ENCODE measurements at places on chromosomes 5 and 9.

GRCh38 chr9:3931996-3932906 lies 367.6 kb downstream of the GLIS3 start:
- DNase-seq: no peak

- DNase-seq: no peak
These were observed 21.4 kb downstream of the GLRA1 start for GRCh38 chr5:151903243-151903653.

- no peak for DNase-seq
These were observed 3.1 kb downstream of the JADE2 start for GRCh38 chr5:134528556-134528955.

DNA sequence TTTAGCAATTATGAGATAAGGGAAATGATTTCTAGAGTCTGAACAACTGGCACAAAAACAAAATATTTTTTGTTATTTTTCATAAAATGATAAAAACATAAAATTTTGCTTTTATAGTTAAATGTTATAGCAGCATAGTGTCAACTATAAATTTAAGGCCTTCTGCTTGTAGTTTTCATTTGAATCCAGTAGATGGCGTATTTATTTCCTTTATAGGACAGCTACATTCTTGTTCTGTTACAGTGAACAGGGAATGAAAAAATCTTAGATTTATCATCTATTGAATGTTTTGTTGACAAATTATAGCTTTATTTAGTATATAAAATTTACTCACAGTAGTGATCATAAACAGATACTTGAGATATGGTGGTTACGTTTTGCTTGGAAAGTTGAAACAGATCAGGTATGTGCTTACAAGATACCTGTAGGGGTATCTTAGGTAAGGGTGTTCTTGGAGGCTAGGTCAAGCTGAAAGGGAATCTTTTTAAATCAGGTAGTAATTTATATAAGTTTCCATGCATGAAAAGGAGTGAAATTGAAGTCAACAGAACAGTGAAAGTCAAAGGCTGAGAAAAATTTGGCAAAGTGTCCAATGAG lies 239.3 kb upstream of the GRIN3A start:
- no peak for DNase-seq

- no peak for DNase-seq
These were observed at the start of gene CD14 for GRCh38 chr5:140633021-140633471. CD14 (minus strand) TSS chr5:140633175; CDS start chr5:140633071, 104 bp downstream.

DNA sequence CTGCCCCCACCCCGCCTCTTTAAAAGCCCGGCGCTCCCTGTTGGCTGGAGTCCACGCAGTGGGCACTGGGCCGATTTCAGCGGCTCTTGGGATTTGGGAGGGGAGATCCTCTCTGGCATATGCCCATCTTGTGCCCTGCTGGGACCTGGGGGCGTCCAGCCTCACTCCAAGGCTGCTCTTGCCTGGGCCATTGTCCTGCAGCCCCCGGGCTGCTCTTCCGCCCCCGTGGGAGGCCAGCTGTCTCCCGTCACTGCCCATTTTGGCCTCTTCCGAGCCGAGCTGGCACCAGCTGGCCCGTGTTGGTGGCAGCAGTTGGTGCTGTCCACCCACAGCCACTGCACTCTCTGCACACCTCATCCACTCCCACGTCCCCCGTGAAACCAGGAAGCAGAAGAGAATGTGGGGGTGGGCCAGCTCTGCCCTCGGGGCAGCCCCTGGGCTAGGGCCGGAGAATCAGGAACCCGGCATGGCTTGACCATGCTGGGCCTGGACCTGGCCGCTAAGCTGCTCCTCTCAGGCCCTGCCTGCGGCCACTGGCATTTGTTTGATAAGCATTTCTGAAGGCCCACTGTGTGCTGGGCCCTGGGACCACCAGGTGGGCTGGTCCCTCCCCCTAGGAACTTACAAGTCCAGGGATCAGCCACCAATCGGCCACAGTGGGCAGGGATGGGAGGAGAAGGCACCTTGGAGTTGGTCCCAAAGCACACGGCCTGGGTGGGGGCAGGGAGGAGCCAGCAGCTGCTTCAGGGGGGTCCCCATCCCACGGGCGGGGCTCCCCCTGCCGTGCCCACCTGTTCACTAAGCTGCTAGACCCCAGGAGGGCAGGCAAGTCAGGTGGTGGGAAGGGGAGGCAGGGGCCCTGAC lies 2.2 kb downstream of the C8G start:
- DNase-seq: no peak

- DNase-seq: no peak
These were observed 80.0 kb upstream of the LRRTM2 start for GRCh38 chr5:138955013-138955660.

DNA sequence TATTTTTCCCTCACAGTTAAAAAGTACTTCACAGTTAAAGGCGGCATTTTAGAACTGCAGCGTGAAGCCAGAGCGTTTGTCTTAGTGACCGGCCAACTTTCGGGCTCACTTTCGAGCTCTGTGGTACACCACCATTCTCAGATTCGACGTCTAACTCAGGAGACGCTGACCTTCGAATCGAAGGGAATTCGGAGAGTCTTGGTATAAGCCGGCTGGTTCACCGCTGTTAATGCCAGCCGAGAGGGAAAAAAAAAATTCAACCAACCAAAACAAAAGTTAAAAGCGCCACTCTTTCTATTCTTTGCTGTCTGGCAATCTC lies 544 bp upstream of the SNX24 start:
- DNase-seq: no peak

GRCh38 chr5:56360816-56361215 lies 127.7 kb upstream of the ANKRD55 start:
- no peak for DNase-seq

DNA sequence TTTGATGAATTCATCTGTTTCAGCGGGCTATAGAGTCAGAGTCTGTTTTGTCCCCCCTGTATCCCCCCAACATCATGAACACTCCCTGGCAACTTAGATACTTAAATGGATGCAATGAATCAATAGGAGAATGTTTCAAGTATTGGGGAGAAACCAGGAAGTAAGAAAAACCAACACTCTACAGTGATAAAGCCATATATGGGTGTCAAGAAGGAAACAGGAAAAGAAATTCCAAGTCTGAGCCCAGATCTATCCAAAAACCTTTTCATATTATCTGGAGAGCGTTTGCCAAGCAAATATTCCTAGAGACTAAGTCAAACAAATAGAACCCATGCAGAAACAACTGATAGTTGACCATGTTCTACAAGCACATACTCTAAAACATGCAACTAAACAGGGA lies 2.3 kb upstream of the GNAQ start:
- no peak for DNase-seq

DNA sequence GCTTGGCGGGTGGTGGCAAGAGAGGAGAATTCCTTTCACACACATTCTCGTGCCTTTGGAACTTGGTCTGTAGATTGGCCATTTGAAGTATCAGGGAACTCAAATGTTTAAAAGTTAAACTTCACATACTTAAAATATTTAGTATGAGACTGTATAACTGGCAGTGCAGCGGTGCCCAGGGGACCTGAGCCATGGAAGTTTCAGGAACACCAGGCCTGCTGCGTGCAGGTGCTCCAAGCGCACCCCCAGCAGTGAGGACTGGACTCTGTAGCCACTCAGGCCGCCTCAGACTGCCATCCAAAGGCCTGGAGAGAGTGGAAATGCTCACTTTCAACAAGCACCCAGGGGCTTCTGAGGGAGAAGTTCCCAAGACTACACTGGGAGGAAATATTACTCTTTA lies 273.5 kb upstream of the IRX2 start:
- DNase-seq: no peak

- DNase-seq: no peak
These were observed 47.8 kb upstream of the SNX2 start for GRCh38 chr5:122727112-122727541.

DNA sequence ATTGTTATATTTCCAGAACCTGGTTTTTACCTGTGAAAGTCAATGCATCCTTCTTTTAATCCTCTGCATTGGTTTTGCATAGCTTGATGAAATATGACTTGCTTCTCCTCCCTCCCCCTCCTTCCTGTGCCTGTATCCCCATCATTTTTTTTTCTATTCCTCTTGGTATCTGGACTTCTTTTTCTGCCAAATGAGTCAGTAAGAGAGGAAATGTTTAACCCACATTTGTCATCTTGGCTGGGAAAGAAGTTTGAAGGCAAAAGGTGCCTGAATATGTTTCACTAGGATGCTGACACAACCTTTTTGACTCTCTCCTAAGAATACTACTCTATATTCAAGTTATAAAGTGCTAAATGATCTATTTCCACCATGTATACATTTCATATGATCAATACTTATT lies 35.5 kb upstream of the CDKN2B start:
- no peak for DNase-seq

DNA sequence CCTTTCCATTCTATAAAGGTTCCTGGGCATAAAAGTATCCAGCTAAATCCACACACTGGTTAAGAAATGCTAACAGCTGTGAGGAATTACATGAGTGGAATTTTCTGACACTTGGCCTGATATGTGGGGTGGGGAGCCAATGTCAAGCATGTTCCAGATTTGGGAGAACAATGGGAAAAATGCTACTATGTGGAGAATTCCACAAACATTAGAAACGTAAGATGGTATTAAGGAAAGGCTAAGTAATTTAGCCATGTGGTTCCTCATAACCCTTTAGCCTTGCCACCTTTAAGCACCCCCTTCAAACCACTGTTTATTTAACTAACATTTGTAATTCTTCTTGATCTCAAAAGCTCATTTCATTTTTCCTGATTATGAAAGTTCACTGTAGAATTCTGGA lies 149.2 kb downstream of the GNA14 start:
- DNase-seq: no peak

- no peak for DNase-seq
These were observed 20.0 kb downstream of the PCDH1 start for GRCh38 chr5:141858079-141858765.

GRCh38 chr5:74127381-74128320 lies 501.7 kb downstream of the ARHGEF28 start:
- DNase-seq: no peak

DNA sequence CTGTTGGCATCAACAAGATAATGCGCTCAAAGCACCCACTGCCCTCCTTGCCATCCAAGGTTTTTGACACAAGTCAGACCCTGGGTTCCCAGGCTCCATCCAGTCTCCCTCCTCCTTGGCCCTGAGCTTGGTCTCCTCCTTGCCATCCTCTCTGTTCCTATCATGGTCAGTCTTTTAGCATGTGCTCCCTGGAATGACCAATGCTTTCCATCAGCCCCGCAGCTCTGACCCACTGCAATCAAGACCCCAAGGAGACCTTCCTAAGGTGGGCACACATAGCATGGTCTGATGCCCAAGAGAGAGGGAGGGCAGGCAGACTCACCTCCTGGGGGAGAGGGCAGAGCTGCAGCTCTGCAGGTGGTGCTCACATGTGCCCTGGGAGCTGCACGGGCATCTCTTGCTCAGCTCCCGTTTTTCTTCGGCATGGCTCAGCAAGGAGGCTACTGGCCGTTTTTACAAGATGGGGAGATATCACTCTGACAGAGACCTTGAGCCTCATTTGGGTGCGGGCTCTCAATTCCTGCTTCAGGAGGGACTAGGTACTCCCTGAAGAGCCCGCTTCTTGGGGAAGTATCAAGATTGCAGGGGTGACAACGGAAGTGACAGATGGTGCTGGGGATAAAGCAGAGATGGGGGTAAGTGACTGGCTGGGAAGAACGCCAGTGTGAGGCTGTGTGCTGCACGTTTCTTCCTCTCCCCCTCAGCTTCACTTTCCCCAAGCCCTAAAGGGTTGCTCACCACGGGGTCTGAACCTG lies 3.3 kb downstream of the SEPTIN8 start:
- no peak for DNase-seq

GRCh38 chr9:92189782-92190535 lies 74.7 kb upstream of the SPTLC1 start:
- DNase-seq: no peak

DNA sequence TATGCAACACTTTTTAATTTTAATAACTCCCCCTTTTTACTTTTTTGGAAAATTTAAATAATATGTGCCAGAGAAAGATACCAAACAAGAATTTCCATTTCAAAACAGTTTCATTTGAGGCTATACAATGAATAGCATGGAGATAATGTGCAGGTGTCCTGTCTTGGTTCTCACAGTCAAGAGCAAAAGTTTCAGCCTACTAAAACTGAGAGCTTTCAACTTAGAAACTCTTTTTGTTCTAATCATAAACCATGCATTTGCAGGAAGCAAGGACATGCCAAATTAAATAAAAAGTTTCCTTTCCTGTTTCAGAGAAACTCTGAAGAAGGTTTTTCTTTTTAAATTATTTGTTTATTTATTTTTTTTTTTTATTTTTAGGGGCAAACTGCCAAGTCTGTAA lies 1165.6 kb upstream of the SEMA6A start:
- DNase-seq: no peak

DNA sequence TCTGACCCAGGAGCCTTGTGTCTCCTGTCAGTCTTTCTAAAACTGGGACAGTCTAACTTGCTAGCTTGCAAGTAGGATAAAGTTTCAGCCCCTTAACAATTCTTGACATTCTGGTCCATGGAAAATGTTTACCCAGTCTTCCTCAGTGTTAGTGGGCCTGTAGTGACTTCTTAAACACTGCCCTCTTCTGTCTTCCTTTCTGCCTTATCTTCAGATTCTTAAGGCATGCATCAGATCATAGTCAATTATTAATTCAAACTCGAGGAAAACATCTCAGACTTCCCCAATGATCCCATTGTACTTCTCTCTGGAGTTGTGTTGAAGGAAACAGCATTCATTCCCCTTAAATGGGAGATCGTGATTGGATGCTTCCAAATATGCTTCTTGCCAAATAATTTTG lies 1199.8 kb downstream of the DTWD2 start:
- no peak for DNase-seq

DNA sequence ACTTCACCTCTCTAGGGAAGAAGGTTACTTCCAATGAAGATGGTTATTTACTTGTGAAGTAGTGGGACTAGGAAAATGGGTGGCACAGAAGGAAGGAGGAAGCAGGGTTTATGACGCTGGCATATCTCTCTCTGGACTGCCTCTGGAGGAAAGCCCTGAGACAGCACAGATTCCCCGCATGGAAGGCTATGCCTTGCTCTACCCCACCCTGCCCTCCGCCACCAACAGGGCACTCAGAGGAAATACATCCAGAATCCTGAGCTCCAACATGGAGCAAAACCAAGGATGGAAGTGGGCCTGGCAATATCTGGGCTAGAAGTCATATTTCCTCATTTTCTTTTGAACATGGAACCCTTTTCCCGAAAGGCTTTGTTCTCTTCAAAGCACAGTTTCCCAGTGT lies 346.9 kb downstream of the ZSWIM6 start:
- no peak for DNase-seq

DNA sequence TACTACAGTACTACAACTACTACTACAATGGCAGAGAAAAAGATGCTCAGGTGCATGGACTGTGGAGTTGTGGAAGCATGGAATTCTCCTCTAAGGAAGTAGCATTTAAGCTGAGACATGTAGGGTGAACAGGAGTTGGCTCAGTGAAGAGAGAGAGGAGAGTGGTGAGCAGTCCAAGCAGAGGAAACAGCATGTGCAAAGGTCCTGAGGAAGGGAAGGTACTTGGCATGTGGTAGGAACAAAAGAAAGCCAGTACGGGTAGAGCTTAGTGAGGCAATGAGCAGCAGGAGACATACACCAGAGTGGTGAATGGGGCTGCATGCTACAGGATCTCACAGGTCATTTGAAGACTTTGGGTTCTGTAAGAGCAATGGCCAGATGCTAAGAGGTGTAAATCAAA lies 41.4 kb upstream of the GLRA1 start:
- DNase-seq: no peak

DNA sequence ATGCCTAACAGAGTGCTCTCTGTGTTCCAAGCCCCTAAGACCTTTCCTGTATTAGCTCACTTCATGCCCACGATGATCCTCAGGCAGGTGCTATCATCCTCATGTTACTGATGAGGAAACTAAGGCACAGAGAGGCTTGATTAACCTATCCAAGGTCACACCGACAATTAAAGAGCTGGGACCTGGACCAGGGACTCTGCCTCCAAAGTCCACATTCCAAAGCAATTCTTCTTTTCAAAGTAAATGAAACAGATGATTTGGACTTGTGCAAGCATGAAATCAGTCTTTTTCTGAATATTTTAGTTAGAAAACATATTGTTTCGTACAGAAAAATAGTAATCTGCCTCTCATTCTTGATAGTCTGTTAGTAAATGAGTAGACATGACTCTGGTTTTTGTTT lies 18.1 kb upstream of the RASEF start:
- no peak for DNase-seq

All from activated naive CD4-positive, alpha-beta T cell treated with anti-CD3 and anti-CD28 coated beads, Interleukin-2, amount 50 U/mL, for 16 hours (primary cell).